AG04449 (cell line): ENCODE measurements at places on chromosomes 12 and 14.

GRCh38 chr14:22644305-22644635 lies at the start of gene OR6J1:
Gene OR6J1, minus strand, starts transcription at chr14:22644352. Its CDS starts 9,541 bp downstream, at chr14:22634811.
- no peak for DNase-seq

GRCh38 chr14:73241481-73242165 lies 4.3 kb downstream of the PAPLN start:
- DNase-seq: no peak

- no peak for DNase-seq
Observed at GRCh38 chr12:119788786-119789185, 88.3 kb downstream of the CIT start.

DNA sequence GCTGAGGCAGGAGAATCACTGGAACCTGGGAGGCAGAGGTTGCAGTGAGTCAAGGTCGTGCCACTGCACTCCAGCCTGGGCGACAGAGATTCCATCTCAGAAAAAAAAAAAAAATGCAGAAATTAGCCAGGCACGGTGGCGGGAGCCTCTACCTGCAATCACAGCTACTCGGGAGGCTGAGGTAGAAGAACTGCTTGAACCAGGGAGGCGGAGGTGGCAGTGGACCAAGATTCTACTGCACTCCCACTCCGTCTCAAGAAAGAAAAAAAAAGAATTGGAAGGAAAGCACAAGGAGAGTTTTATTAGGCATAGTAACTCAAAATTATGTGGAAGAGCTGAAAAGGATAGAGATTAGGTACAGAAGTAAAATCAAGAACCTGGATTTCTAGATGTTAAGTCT lies 20.8 kb upstream of the AMHR2 start:
- DNase-seq: no peak

DNA sequence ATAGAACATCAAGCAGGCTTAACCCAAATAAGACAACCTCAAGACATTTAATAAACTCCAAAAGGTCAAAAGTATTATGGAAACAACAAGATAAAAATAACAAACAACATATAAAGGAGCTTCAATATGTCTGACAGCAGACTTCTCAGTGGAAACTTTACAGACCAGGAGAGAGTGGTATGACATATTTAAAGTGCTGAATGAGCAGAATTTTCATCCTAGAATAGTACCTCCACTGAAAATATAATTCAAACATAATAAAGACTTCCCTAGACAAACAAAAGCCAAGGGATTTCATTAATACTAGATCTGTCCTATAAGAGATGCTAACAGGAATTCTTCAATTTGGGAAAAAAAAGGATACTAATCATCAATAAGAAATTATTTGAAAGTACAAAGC lies 1005.0 kb downstream of the TMTC2 start:
- no peak for DNase-seq

GRCh38 chr14:89963288-89963978 lies 7.7 kb downstream of the TDP1 start:
- no peak for DNase-seq

GRCh38 chr12:11822081-11822834 lies 172.8 kb downstream of the ETV6 start:
- no peak for DNase-seq

- DNase-seq: no peak
Observed at GRCh38 chr14:24607081-24607480, 2.4 kb downstream of the GZMH start.

DNA sequence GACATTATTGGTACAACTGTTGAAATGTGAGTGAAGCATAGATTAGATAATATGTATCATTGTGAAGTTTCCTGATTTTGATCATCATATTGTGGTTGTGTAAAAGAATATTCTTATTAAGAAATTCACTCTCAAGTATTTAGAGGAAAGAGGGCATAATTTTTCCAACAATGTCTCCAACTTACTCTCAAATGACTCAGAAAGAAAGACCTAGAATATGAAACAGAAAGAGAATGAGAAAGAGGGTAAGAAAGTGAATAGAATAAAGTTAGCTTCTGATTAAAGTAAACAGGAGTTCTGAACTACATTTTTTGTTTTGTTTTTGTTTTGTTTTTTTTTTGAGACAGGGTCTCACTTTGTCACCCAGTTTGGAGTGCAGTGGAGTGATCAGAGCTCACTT lies 123.0 kb downstream of the CPNE8 start:
- no peak for DNase-seq

DNA sequence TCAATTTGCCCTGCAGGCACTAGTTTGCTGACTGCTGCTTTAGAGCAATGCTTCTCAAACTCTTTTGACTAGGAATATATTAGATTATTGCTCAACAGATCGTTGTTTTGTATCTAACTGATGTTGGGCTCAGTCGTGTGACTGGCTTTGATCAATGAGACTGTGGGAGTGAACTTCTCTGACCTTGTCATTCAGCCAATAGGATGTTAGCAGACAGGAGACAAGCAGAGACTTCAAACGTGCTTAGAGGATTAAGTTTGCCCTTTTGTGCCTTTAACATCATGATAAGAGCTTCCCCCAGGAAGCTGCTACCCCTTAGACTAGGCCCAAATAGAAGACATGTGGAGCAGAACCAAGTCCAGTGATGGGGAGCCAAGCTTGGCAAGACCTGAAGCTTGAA lies 76.7 kb upstream of the ELK3 start:
- no peak for DNase-seq

GRCh38 chr12:92471551-92471950 lies 231.2 kb upstream of the PLEKHG7 start:
- DNase-seq: no peak

GRCh38 chr12:18849080-18849479 lies 111.2 kb downstream of the CAPZA3 start:
- DNase-seq: peak; percentile 40

DNA sequence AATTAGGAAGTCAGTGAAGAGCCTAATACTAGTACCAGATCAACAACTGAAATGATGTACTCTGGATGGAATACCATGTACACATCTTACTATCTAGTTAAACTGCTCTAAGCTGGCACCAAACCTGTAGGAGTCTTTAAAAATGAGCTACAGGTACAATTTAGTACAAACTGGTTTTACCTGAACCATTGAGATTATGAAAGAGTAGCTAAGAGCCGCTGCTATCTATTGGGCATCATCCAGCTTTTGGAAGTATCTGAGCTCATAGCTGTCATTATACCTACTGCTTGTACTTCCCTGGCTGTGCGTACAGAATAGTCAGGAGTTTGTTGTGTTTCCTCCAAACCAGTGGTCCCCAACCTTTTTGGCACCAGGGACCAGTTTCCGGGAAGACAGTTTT lies 12.4 kb downstream of the TBC1D30 start:
- no peak for DNase-seq

- DNase-seq: peak; percentile 47
Observed at GRCh38 chr14:103444837-103445524, 59.8 kb downstream of the MARK3 start.

DNA sequence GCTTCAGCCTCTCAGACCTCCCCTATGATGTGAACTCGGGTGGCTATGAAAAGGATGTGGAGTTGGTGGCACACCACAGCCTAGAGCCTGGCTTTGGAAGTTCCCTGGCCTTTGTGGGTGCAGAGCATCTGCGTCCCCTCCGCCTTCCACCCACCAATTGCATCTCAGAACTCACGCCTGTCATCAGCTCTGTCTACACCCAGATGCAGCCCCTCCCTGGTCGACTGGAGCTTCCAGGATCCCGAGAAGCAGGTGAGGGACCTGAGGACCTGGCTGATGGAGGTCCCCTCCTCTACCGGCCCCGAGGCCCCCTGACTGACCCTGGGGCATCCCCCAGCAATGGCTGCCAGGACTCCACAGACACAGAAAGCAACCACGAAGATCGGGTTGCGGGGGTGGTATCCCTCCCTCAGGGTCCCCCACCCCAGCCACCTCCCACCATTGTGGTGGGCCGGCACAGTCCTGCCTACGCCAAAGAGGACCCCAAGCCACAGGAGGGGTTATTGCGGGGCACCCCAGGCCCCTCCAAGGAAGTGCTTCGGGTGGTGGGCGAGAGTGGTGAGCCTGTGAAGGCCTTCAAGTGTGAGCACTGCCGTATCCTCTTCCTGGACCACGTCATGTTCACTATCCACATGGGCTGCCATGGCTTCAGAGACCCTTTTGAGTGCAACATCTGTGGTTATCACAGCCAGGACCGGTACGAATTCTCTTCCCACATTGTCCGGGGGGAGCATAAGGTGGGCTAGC lies 7.0 kb upstream of the RPS26 start:
- DNase-seq: no peak
